T-helper 2 cell (primary cell): ENCODE measurements at places on chromosomes 13 and 19.

DNA sequence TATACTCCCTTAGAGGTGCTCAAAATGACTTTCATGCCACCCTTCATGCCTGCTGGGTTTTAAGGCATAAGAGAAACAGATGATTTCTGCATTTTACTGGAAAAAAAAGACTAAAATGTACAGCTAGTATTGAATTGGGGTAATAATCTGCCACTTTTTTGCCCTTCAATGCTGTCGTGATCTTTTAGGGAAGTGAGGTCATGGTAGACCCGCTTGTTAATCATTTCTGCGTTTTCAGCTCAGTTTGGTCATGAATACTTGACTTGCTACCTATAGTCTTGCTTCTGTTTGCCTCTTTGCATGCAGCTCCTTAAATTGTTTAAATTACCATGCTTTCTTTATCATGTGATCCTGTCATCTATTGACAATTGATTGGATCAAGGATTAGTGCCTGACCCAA is 90.4 kb downstream of the PCCA start:
- DNase-seq, result no peak

GRCh38 chr13:95099541-95099940 is 201.7 kb downstream of the ABCC4 start:
- no peak for DNase-seq

DNA sequence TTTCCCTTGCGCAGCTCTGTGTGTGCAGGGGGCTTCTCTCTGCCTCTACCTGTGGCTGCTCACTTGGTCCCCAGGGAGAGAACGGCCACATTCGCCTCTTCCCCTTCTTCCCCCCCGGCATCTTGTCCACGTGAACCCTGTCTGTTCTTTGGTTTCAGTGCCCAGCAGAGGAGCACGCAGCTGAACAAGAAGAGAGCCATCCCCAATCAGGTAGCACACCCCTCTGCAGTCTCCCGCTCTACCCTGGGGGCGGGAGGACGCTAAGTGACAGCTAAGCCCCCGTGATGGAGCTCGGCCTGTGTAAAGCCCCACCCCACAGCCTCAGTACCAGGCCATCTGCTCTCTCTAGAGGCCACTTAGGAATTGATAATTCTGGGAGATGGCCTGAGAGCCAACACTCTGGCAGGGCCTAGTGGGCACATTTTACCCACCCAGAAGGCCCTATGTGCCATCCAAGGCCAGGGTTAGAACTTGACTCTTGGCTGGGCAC is 30.2 kb downstream of the TMED1 start:
- DNase-seq, result no peak

- DNase-seq, result no peak
Measured at GRCh38 chr19:55066107-55066709, 3.3 kb upstream of the RDH13 start.

DNA sequence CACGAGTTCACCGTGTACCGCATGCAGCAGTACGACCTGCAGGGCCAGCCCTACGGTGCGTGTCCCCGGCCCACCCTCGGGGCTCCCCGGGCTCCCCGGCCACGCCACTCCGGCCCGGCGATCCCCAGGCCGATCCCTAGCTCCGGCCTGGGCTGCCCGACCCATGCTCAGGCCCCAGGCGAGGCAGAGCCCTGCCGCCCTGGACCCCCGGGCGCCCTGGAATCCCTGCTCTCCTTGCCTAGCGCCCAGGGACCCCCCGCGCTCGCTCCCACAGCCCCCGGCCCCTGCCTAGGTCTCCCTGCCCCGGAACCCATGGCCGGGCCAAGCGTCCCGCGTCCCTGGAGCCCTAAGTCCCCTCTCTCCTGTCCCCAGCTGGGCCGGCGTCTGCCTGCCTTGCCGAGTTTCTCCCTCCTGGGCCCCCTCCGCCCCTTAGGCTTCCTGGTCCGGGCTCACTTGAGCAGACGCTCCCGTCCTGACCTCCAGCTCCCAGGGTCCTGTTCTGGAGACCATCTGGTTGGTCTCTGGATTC is 494 bp downstream of the NCLN start:
- no peak for DNase-seq

- no peak for DNase-seq
Measured at GRCh38 chr19:51168564-51169282, 26.6 kb downstream of the SIGLEC7 start.

DNA sequence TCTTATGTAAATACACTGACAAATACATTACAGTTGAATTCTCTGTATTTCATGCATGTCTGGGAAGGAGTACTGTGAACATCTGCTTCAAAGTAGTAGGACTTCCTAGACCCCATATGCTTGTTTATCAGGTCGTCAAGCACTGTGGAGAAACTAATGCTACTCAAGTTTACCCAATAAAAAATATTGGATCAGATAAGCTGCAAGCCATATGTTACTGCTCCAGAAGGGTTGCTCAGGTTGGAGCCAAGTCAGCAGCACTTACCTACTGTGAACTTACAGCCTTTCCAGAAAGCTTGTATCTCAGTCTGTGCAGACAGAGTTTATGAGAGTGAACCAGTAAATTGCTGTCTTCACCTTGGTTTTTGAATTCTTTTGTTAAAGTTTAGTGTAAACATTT is 36.2 kb downstream of the SLAIN1 start:
- DNase-seq, result no peak

GRCh38 chr13:33649212-33649878 is 168.6 kb upstream of the RFC3 start:
- DNase-seq, result no peak

DNA sequence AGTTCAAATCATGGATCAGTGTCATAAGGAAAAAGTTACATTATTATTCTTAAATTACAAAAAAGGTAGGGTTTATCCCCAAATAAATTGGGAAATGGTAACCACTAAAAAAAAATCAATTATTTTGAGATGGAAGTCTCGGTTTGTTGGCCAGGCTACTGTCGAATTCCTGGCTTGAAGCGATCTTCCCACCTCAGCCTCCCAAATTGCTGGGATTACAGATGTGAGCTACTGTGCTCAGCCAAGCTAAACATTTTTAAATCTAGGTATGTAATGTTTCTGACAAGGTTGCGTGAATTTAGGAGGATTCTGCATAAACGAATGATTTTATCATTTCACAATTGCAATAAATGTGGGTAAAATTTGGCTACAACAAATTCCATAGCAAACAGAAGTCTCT is 2.0 kb downstream of the NAA16 start:
- DNase-seq, result no peak

DNA sequence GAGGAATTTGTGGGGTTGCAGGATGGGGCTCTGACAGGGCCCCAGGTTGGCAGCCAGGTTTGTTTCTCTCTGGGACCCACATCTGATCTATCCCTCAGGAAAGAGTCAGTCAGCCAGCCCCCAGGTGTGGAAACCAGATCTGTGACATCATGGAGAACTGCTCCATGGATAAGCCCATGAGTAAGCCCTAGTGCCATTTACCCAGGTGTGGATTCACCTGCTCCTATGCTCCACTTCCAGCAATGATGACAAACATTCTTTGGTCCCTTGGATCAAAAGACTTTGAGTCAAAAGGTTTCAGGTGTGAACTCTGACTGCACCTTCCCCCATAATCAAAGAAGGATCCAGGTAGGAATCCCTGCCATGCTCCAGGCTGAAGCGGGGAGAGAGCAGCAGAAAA is 26.9 kb upstream of the IGFL4 start:
- no peak for DNase-seq

DNA sequence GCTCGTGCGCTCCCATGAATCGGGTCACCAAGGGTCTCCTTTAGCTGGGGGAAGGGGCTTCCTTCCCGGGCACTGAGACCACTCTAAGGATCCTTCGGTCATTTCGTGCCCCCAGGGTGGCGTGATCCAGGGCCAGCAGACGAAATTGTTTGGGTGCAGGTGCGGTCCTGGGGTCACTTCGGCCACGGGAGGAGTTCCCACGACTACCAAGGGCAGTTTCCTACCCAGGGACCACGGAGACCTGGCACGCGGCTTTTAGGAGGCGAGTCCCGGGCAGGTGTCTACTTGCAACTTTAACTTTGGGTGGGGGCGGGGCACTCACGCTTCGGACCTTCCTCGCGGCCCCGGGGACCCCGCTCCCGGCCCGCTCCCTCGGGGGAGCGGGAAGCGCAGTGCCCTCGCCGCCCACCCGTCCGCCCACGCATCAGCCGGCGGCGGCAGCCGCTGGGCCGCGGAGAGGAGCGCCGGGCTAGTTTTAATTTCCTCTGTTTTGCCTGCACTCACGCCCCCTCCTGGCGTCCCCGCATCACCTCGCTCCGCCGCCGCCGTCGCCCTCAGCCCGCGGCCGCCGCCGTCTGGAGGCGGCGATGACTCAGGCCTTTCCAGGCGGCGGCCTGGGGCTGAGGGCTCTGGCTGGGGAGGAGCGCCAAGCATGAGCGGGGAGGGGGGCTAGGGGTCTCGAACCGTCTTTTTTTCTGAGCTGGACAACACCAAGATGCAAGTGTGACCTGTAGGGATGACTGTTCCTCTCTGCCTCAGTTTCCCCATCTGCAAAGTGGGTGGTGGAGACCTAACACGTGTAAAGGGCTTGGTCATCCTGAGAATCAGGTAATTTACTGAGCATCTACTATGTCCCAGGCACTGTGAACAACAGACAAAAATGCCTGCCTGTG is 21.8 kb downstream of the OLFM2 start:
- peak; percentile 65 for DNase-seq

DNA sequence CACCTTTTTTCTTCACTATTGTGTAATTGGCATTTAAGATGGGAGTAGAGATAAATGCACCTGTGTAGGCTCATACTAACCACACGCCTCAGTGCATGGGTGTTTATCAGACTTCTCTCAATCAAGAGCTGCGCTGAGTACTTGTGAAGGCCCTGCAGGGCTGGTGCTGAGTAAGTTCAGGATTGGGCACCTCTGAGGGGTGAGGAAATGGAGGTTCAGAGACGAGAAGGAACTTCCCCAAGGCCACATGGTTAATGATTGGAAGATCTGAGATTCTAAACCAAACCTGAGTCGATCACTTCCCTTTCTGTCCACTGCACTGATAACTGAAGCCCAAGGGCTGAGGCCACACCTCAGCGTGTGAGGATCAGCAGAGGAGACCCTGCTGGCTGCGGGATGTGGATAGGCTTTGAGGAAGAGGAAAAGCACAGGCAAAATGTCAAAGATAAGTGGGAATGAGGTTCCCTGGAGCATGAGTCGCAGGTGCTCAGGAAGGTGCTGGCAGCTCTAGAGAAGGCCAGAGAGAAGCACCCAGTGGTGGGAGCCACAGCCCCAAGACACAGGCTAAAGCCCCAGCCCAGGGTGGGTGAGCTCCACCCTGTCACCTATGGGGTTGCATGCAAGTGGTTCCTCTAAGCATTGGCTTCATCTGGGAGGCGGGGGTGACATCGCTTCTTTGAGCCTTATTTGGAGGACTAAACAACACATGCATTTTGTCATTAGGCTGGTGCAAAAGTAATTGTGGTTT is 32.3 kb upstream of the GJB6 start:
- no peak for DNase-seq
